ENCODE measurements at places on chromosomes 6 and 20. TPM values are rescaled to one million over a fixed set of nuclear protein-coding genes. Genes with fewer than 3 reads are reported as not detected.

DNA sequence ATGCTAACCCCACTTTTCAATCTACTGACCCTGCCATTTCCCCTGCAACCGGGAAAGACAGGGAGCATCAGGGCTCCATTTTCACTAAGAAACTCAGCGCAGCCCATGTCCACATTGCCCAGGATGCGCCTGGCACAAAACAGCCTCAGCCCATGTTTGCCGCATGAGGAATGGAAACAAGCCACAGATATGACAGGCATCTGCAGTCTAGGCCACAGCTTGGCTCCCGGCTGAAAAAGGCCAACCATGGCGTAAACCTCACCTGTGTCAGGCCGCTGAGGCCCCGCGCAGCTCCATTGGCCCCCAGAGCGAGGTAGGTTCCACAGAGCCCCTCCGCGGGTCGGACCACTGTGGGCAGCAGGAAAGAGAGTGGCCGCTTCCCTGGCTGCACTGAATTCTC is 21.7 kb downstream of the GGT7 start:
- no peak for DNase-seq
- no peaks in the 10 kb centered on the region for H3K36me3 ChIP-seq
- H3K4me1 ChIP-seq = no peaks in the 10 kb centered on the region

- DNase-seq = no peak
- no peaks in the 10 kb centered on the region for H3K36me3 ChIP-seq
- H3K4me3 ChIP-seq = no peak overlapping the region
- H3K27me3 ChIP-seq = no peaks in the 10 kb centered on the region
These were observed 61.5 kb downstream of the TFAP2C start for GRCh38 chr20:56690531-56691175.

DNA sequence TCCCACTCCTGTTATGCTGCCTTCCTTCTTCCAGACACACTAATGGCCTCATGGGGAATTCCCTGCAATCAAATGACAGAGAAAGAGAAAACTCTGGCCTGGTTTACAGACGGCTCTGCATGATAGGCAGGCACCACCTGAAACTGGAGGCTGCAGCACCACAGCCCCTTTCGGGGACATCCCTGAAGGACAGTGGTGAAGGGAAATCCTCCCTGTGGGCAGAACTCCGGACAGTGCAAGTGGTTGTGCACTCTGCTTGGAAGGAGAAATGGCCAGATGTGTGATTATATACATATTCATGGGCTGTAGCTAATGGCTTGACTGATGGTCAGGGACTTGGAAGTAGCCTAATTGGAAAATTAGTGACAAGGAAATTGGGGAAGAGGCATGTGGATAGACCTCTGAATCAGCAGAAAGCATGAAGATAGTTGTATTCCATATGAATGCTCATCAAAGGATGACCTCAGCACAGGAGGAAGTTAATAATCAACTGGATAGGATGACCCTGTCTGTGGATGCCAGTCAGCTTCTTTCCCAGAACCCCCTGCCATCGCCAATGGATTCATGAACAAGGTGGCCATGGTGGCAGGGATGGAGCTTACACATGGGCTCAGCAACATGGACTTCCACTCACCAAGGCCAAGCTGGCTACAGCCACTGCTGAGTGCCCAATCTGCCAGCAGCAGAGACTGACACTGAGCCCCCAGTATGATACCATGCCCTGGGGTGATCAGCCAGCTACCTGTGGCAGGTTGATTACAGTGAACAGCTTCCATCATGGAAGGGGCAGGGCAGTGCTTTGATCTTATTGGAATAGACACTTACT is 44.5 kb upstream of the VSX1 start:
- H3K27me3 ChIP-seq = no peaks in the 10 kb centered on the region
- no peaks in the 10 kb centered on the region for H3K36me3 ChIP-seq
- H3K4me1 ChIP-seq = no peaks in the 10 kb centered on the region
- DNase-seq = no peak

- no peaks in the 10 kb centered on the region for H3K27me3 ChIP-seq
- H3K4me1 ChIP-seq = no peaks in the 10 kb centered on the region
- no peak for DNase-seq
- no peak overlapping the region for H3K27ac ChIP-seq
- no peak overlapping the region for H3K4me3 ChIP-seq
These were observed 159.5 kb downstream of the SOD2 start for GRCh38 chr6:159533568-159533967.

GRCh38 chr6:69284176-69284730 is 512.6 kb downstream of the LMBRD1 start:
- no peaks in the 10 kb centered on the region for H3K27me3 ChIP-seq
- H3K4me1 ChIP-seq = no peaks in the 10 kb centered on the region
- no peak overlapping the region for H3K27ac ChIP-seq
- H3K4me3 ChIP-seq = no peak overlapping the region

The LTB gene
- total RNA-seq = 0.28 TPM

DNA sequence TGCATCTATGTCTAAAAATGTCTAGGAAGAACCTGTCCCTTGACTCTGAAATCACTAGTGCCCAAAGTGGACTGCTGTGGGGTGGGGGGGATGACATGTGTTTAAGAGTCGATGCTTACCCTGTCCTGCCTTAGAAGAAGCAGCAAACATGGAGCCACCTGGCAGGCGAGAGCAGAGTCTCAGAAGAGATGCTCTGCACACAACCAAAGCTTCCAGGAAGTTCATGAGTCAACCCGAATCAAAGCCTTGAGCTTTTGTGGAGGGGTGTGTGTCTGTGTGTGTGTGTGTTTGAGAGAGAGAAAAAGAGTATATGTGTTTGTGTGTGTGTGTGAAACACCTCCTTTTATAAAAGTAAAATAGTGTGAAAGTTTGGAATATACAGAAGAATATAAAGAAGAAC is 269.9 kb downstream of the ALDH8A1 start:
- no peak for DNase-seq
- H3K27ac ChIP-seq = no peak overlapping the region
- no peak overlapping the region for H3K4me3 ChIP-seq

DNA sequence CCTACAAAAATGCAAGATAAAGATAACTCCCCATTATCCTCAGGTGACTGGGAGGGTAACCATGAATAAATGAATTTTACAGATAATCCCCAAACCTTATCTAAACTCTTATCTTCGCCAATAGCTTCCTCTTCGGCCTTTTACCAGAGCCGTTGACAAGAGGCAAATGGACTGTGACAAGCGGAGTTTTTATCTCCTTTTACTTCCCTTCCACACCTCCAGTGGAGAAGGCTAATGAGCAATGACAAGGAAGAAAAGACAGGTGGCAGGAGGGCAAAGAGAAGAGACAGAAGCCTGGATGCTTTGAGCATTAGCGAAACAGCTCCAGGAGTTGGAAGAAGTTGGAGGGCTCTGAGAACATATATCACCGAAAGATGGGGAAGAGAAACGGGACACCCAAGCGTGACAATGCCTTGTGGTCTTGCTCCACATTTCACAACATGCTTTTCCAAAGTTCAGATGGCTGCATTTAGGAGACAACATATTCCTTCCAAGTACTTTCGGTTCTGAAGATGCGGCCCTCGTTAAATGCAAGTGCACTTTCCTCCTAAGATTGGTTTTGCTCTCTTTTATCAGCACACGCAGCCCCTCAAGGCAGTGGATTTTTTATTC is 69.2 kb downstream of the PRDM1 start:
- no peak overlapping the region for H3K4me3 ChIP-seq
- H3K36me3 ChIP-seq = no peaks in the 10 kb centered on the region
- no peaks in the 10 kb centered on the region for H3K4me1 ChIP-seq
- no peaks in the 10 kb centered on the region for H3K27me3 ChIP-seq

The TFAP2C gene
- not detected for total RNA-seq

GRCh38 chr6:106318061-106318460 is 7.5 kb downstream of the ATG5 start:
- no peaks in the 10 kb centered on the region for H3K4me1 ChIP-seq
- H3K27me3 ChIP-seq = no peaks in the 10 kb centered on the region
- no peak overlapping the region for H3K4me3 ChIP-seq
- no peaks in the 10 kb centered on the region for H3K36me3 ChIP-seq
- no peak overlapping the region for H3K27ac ChIP-seq
- DNase-seq = no peak

- peaks cover 16% of the 10 kb centered on the region for H3K4me1 ChIP-seq
- peaks cover 4% of the 10 kb centered on the region for H3K36me3 ChIP-seq
- no peak for DNase-seq
These were observed 2.7 kb upstream of the LY6G5C start for GRCh38 chr6:31683591-31683990.

DNA sequence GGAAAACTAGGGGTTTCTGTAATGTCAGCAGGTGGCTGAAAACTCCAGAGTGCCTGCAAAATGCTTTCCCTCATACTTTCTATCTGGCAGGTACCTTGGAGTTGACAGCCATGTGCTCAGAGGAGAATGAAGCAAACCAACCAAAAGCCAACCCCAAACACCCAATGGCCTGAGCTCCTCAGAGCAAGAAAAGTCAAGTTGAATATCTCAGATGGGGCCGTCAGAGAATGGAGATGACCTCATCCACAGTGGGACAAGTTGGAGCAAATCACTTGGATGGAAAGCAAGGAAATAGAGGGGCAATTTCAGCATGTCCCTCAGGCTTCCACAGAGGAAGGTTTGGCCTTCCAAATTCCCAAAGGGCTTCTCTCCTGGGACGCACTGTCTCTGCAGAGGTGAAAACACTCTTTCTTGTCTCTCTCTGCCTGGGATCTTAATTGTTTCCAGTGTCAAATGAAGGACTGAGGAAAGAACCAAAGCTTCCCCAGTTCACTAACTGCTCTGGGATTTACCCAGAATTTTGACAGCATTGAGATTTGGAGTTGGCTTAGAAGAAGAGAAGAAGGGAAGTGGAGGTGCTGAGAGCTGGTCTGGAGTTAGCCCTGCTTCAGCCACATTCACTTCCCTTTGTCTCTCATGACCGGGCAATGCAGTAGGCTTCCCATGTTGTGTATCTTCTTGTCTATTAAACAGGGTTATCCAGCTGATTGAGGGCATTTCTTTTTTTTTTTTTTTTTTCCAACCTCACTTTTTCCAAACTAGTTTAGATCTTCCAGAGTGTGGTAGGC is 42.2 kb downstream of the PRND start:
- no peak overlapping the region for H3K4me3 ChIP-seq
- no peak overlapping the region for H3K27ac ChIP-seq
- no peaks in the 10 kb centered on the region for H3K36me3 ChIP-seq

The OR2H2 gene
- not detected for total RNA-seq

The ACTL10 gene
- total RNA-seq = 0.56 TPM

- H3K27ac ChIP-seq = no peak overlapping the region
- DNase-seq = no peak
- no peaks in the 10 kb centered on the region for H3K4me1 ChIP-seq
- no peaks in the 10 kb centered on the region for H3K27me3 ChIP-seq
These were observed 36.2 kb upstream of the RGS17 start for GRCh38 chr6:153167061-153167891.

- no peak overlapping the region for H3K27ac ChIP-seq
- H3K4me1 ChIP-seq = peaks cover 9% of the 10 kb centered on the region
- H3K27me3 ChIP-seq = no peaks in the 10 kb centered on the region
- no peaks in the 10 kb centered on the region for H3K36me3 ChIP-seq
- DNase-seq = no peak
These were observed 114.3 kb upstream of the DST start for GRCh38 chr6:56756791-56757587.

- no peaks in the 10 kb centered on the region for H3K36me3 ChIP-seq
- DNase-seq = no peak
- no peak overlapping the region for H3K27ac ChIP-seq
- no peaks in the 10 kb centered on the region for H3K27me3 ChIP-seq
- no peaks in the 10 kb centered on the region for H3K4me1 ChIP-seq
- no peak overlapping the region for H3K4me3 ChIP-seq
These were observed 59.1 kb upstream of the NT5E start for GRCh38 chr6:85390775-85391174.

GRCh38 chr20:46963196-46963529 is 68.5 kb downstream of the EYA2 start:
- no peaks in the 10 kb centered on the region for H3K4me1 ChIP-seq
- no peak overlapping the region for H3K27ac ChIP-seq
- no peak overlapping the region for H3K4me3 ChIP-seq
- DNase-seq = no peak
- no peaks in the 10 kb centered on the region for H3K36me3 ChIP-seq
- H3K27me3 ChIP-seq = no peaks in the 10 kb centered on the region

GRCh38 chr20:46132705-46133120 is 14.6 kb downstream of the CD40 start:
- H3K27me3 ChIP-seq = no peaks in the 10 kb centered on the region
- H3K4me3 ChIP-seq = no peak overlapping the region
- peak; percentile 72 for DNase-seq
- no peaks in the 10 kb centered on the region for H3K36me3 ChIP-seq
- H3K27ac ChIP-seq = no peak overlapping the region

DNA sequence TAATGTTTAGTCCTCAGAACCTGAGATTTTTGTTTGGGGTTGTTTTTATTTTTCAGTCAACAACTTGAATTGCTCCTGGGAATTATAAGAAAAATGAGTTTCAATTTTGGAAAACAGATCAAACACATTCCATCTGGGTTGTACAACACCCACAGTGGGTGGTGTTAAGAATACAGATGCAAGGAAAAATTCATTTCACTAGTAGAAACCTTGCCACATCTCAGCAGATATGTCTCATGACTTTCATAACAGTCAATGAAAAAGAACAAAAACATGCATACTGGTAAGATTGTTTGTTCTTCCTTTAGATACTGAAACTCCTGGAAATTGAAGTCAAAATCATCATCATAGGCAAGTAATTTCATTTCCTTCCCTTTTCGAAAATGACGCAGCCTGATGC is 78.9 kb downstream of the MOXD1 start:
- no peak overlapping the region for H3K4me3 ChIP-seq
- no peaks in the 10 kb centered on the region for H3K27me3 ChIP-seq
- no peak for DNase-seq
- H3K27ac ChIP-seq = no peak overlapping the region
- no peaks in the 10 kb centered on the region for H3K4me1 ChIP-seq

The OVOL2 gene
- not detected for total RNA-seq

DNA sequence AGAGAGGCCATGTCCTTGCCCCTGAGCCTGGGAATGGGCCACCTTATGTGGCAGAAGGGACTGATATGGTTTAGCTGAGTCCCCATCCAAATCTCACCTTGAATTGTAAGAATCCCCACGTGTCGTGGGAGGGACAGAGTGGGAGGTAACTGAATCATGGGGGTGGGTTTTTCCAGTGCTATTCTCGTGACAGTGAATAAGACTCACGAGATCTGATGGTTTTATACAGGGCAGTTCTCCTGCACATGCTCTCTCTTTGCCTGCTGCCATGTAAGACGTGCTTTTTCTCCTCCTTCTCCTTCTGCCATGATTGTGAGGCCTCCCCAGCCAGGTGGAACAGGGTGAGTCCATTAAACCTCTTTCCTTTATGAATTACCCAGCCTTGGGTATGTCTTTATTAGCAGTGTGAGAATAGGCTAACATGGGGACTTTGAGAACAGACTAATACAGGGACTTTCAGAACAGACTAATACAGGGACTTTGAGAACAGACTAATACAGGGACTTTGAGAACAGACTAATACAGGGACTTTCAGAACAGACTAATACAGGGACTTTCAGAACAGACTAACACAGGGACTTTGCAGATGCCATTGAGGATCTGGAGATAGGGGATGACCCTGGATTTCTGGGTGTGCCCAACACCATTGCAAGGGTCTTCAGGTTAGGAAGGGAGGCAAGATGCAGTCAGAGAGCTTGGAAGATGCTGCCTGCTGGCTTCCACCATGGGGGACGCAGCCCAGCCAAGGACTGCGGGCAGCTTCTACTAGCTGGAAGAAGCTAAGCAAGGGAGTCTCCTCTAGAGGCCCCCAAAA is 86.9 kb downstream of the RAMACL start:
- no peaks in the 10 kb centered on the region for H3K27me3 ChIP-seq
- H3K4me1 ChIP-seq = no peaks in the 10 kb centered on the region
- no peak overlapping the region for H3K27ac ChIP-seq
- no peaks in the 10 kb centered on the region for H3K36me3 ChIP-seq

- no peaks in the 10 kb centered on the region for H3K36me3 ChIP-seq
- no peaks in the 10 kb centered on the region for H3K4me1 ChIP-seq
- no peak overlapping the region for H3K27ac ChIP-seq
- DNase-seq = no peak
- no peaks in the 10 kb centered on the region for H3K27me3 ChIP-seq
These were observed 2.0 kb upstream of the DUSP22 start for GRCh38 chr6:290111-290922.

The NOTCH4 gene
- 7.0 TPM for total RNA-seq

The DPPA5 gene
- total RNA-seq = not detected

The SNX5 gene
- total RNA-seq = 74.4 TPM

The CALHM4 gene
- not detected for total RNA-seq
